ENCODE measurements at places on chromosomes 13 and 19.

DNA sequence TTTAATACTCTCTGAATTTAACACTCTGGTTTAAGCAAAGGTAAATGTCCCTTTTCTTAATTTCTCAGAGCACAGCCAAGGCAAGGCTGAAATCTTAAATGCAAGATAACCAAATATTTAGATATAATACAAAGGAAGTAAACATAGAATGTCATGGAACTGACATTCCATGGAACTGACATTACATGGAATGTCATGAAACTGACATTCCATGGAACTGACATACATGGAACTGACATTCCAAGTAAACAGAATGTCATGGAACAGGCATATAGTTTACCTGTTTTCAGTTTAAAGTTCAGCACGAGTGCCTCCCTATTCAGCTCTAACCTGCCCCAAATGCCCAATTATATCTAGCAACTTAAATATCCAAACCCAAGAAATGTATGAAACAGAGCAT is 21.8 kb downstream of the FGF14 start:
- DNase-seq, result no peak

GRCh38 chr13:27601208-27601607 is 19.1 kb downstream of the LNX2 start:
- no peak for DNase-seq

GRCh38 chr19:8366121-8366581 is 2.2 kb downstream of the ANGPTL4 start:
- DNase-seq, result peak; percentile 7

GRCh38 chr13:109744512-109745051 is 41.8 kb downstream of the IRS2 start:
- no peak for DNase-seq

DNA sequence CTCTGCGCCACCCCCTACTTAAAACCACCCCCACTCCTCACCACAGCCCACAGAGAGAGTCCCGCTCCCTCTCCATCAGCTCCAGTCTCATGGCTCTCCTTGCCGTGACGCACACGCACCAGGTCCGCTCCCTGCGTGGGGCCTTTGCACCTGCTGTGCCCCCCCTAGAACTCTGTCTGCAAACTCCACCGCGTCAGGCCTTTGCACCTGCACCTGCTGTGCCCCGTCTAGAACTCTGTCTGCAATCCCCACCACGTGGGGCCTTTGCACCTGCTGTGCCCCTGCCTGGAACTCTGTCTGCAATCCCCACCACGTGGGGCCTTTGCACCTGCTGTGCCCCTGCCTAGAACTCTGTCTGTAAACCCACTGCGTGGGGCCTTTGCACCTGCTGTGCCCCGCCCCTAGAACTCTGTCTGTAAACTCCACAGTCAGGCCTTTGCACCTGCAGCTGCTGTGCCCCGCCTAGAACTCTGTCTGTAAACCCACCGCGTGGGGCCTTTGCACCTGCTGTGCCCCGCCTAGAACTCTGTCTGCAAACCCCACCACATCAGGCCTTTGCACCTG is 4.2 kb downstream of the SHC2 start:
- no peak for DNase-seq

GRCh38 chr19:3115916-3116602 is 19.8 kb upstream of the GNA15 start:
- DNase-seq, result no peak

DNA sequence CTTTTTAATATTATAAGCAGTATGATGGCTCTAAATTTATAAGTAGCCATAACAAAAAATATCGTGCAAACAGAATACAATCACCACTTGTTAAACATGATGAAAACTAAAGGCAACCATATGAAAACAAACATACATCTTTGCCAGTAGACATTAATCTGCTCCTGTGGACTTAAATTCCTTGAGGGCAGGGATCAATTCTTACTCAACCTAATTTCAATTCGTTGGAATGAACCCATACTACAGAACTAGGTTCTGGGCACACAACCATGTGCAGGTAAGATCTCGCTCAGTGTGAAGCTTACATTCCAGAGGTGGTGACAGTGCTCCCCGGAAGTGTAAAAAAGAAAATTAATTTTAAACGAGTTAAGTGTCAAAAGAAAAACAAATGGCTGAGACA is 13.4 kb downstream of the TBC1D4 start:
- no peak for DNase-seq

GRCh38 chr19:2115911-2116426 is 19.3 kb downstream of the IZUMO4 start:
- no peak for DNase-seq

- DNase-seq, result no peak
Observed at GRCh38 chr13:100075700-100076587, 12.9 kb upstream of the PCCA start.

DNA sequence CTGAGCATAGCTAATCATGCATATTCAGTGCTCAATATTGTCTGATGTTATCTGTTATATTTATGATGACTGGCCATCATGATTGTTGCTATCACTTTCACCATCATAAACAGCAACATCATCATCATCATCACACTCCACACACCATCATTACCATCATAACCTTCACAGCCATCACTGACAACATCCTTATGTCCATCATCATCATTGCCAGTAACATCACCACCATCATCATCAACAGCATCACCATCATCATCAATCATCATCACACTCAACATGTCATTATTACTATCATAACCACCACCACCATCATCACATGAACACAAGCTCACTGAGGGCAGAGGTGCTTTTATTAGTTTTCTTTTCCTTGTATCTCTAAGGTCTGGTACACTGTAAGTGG is 75.9 kb downstream of the MBD3L1 start:
- DNase-seq, result no peak

GRCh38 chr13:31240921-31241320 is 41.1 kb downstream of the B3GLCT start:
- no peak for DNase-seq

DNA sequence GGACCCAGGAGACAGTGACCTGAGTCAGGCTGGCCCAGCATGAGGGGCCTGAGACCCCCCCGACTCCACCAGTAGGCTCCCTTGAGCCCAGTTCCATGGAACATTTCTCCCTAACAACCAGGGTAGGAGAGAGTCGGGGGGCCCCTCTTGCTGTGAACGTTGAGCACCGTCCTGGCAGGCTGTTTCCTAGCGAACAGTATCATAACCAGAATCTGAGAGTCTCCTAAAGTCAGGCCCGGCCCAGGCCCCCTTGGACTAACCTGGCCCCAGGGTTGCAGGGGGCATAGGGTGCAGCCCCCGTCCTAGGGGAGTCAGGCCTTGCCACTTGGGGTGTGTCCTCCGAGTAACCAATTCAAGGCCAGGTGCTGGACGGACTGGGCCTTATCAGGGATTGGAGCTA is 13.7 kb downstream of the TMEM150B start:
- DNase-seq, result no peak

Data from H54 (cell line).